Sigmoid colon (tissue), 7 donors: ENCODE measurements at places on chromosomes 2 and 18. TPM values are rescaled to one million over a fixed set of nuclear protein-coding genes. Genes with fewer than 3 reads are reported as not detected.

GRCh38 chr18:67425672-67426071 lies 90.8 kb downstream of the DSEL start:
- no peak for DNase-seq

DNA sequence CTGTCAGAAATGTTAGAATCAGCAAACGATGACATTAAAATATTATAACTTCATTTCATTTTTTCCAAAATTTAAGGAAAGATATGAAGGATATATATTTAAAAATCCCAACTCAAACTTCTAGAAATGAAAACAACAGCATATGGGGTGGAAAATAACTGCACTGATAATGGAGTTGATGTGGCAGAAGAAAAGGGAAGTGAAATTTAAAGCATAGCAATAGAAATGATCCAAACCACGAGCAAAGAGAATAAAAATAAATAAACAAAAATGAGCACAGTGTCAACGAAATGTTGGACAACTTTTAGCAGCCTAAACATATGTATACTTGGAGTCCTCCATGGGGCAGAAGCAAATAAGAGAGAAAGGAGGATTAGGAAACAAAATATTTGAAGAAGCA lies 280.2 kb downstream of the KCNJ3 start:
- DNase-seq, result no peak

DNA sequence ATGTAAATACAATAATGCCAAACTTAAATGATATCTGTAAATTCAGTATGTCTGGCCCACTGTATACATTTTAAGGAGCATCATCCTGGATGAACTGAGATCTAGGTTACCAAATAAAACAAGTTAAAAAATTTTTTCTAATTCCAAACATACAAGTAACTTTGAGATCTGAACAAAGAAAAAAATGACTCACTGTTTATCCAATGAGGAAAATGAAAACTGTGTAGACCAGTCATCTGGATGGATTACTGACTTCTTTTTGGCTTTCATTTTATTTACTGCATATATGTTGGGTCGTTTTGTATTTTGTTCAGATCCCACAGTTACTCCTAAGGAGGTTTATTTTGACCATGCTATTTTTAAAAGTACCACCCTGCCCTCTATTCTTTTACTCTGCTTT lies 189.8 kb downstream of the RBM43 start:
- no peak for DNase-seq

DNA sequence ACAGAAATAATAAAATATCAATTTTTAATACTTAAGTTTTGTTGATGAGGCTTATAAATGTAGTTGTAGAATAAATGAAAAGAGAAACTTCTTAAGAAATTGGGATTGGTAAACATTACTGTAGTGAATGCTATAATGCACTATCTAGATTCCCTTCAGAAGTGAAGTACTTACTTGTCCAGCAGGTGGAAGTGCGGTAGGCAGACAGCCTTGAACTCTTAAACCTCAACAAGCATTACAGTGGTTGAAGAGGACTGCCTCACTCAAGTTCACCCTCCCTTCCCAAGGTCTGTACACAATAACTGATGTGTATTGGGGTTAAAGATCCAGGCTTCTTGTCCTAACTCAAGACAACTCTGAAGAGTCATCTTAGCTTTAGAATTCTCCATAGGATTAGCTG lies 931.0 kb upstream of the LRRTM1 start:
- no peak for DNase-seq

DNA sequence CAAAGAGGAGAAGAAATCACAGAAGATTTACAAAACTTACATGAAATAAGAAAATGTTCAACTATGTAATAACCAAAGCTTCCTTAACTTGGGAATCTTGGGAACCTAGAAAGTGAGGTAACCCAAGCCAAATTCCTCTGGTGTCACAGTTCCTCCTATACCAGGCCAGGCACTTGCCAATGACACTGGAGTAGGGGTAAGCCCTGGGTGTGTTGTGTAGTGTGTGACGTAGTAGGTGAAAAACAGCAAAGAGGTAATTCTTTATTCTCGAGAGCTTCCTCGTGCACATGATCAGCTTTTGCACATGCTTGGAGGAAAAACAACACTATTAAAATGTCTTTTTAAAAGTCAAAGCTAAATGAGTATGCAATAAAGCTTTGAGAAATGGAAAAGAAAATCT lies 118.0 kb downstream of the METTL8 start:
- no peak for DNase-seq

MATN3 gene
- 0.54 TPM for total RNA-seq

POTEJ gene
- total RNA-seq, result not detected
